AML-193 (cell line): ENCODE measurements at places on chromosomes 4 and X.
A peak's percentile ranks its signal among the peaks of the same experiment; 100 is the strongest.

DNA sequence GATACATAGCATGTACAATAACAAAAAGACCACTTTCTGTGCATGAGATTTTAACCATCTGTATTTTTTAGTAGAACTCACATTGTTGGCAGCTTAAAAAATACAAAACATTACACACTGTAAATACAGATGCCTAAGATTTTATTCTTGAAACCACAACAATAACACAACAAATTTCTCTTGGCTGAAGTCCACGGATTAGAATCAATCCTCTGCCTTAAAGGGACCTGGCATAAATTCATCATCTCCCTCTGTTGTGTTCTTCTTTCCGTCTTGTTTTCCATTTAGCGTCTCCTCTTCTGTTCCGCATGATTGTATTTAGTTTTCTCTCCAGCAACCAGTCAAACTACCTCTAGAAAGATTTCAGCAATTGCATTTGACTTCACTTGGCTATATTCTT is 231.0 kb downstream of the SPOCK3 start:
- DNase-seq = no peak

DNA sequence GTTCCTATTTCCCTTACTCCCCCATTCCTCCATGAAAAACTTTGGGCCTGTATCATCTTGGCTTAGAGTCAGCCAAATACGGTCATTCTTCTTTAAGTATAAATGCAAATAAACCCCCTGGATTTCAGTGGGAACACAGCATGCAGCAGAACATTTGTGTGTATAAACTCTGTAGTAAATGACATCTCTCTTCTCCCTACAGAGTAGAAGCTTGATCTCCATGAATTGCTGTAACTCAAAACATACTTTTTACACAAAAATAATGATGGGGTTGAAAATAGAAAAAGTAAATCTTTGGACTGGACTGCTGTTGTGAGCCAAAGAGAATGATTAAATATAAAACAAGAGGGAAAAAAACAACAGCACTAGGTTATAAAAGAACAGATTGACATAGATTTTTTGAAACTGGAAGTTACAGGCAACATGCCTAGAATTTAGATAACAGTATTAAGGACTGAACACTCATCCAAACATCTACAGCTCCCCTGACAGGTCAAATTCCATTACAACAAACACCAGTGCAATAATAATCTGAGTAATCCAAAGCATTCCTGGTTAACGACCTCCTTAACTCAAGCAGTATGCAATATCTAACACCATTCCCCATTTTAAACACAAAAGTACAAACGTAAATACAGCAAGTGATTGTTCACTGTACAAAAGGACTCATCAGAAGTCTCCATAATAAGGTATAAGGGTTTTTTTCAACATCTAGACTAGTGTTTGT is 30.7 kb downstream of the TSPAN5 start:
- DNase-seq = no peak

GRCh38 chrX:154762537-154763296 is at the start of gene DKC1:
TSS of gene DKC1 (plus strand) at chrX:154762864. CDS start at chrX:154762966, 102 bp downstream.
- peak; percentile 81 for DNase-seq

DNA sequence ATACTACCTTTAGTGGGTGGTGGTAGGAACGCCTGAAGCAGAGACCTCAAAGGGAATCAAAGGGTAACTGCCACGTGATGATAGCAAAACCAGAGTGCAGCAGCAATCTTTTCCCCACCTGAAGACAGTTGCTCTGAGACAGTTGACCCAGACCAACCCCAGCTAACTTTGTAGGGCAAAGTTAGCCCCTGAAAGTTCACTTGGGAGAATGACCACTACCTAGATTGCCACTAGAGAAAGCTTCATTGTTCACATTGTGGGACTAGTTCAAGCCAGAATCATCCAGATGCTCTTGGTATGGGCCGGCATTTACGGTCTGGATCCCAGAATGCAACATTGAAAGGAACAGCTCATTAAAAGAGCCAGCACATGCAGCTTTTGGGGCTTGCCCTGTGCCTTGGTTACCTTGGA is 4.1 kb downstream of the SEPTIN6 start:
- no peak for DNase-seq

- no peak for DNase-seq
Observed at GRCh38 chr4:78818530-78819079, 42.5 kb downstream of the BMP2K start.

GRCh38 chrX:24292353-24292752 is 21.5 kb downstream of the SUPT20HL2 start:
- no peak for DNase-seq

- no peak for DNase-seq
Observed at GRCh38 chr4:2995546-2996265, 32.3 kb downstream of the GRK4 start.

- DNase-seq = no peak
Observed at GRCh38 chrX:20519826-20520225, 253.1 kb upstream of the RPS6KA3 start.

GRCh38 chr4:110540982-110541451 is 65.1 kb downstream of the ENPEP start:
- DNase-seq = no peak

- no peak for DNase-seq
Observed at GRCh38 chrX:144586756-144587155, 660.5 kb upstream of the SPANXN1 start.

- no peak for DNase-seq
Observed at GRCh38 chr4:175824076-175824475, 12.0 kb upstream of the GPM6A start.

GRCh38 chrX:87140800-87141483 is 376.7 kb upstream of the KLHL4 start:
- no peak for DNase-seq

DNA sequence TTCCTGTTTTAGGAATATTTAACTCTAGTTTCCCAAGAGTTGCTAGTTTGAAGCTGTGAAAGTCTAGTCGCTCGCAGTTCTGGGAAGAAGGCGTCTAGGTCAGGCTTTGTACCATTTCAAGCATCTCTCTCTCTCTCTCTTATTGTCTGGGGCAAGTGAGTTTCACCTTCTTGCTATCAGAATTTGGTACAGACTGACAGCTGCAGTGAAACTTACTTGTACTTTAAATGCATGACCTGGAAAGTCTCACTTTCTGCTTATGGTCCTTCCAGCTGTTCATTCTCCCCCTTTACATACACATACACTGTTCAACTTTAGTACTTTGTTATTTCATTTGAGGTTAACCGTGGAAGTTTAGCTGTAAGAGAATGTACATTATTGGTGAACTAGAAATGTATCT is 4.4 kb downstream of the FRMPD4 start:
- DNase-seq = no peak

GRCh38 chr4:41172786-41173185 is 41.6 kb downstream of the APBB2 start:
- DNase-seq = no peak

DNA sequence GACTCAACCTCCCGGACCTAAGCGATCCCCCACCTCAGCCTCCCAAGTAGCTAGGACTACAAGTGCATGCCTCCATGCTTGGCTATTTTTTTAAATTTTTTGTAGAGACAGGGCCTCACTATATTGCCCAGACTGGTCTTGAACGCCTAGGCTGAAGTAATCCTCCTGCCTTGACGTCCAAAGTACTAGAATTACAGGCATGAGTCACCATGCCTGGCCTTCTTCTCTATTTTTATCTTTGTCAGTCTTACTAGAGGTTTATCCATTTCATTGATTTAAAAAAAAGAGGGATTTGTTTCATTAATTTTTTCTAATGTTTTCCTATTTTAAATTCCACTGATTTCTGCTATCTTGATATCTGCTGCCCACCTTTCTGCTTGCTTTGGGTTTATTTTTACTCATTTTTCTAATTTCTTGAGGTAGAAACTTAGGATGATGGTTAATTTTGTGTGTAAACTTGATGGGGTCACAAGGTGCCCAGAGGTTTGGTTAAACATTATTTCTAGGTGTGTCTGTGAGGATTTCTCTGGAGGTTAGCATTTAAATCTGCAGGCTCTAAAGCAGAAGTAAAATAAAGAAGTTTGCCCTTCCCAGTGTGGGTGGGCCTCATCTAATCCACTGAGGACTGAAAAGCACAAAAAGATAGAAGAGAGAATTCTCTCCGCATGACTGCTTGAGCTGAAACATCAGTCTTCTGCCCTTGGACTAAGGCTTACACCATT is 116.2 kb upstream of the DCLK2 start:
- DNase-seq = no peak

- DNase-seq = no peak
Observed at GRCh38 chr4:141027421-141027820, 105.8 kb downstream of the RNF150 start.

DNA sequence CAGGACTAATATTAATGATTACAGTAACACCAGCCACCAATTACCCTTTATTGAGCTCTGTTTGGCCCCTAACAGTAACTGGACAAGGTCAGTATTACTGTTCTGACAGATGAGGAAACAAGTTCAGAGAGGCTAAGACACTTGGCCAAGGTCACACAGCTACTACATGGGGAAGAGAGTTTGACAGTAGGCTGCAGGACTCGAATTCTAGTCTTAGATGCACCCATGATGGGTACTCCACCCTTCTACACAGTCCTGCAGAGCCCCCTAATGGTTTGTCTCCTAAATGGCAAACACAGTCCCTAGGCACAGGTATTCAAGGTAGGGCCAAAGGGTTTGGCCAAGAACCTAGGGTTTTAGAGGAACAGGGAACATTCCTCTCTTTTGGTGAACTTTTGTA is 93.9 kb downstream of the NSUN7 start:
- no peak for DNase-seq

DNA sequence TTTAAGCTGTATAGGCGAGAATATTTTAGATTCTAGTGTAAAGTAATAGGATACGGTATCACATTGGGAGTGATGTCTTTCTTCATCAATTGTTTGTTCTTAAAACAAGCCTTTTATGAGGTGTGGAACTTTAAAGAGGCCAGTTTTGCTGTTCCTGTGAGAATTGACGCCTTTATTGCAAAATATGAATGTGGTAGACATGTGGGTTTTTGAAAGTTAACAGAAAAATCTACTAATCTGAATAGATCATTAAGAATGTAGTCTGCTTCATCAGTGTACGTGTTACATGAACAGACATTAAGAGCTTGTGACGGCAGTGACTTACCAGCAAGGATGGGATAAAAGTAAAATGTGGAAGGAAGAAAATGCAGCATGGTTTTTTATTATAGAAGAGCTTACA is 63.8 kb downstream of the STOX2 start:
- no peak for DNase-seq

DNA sequence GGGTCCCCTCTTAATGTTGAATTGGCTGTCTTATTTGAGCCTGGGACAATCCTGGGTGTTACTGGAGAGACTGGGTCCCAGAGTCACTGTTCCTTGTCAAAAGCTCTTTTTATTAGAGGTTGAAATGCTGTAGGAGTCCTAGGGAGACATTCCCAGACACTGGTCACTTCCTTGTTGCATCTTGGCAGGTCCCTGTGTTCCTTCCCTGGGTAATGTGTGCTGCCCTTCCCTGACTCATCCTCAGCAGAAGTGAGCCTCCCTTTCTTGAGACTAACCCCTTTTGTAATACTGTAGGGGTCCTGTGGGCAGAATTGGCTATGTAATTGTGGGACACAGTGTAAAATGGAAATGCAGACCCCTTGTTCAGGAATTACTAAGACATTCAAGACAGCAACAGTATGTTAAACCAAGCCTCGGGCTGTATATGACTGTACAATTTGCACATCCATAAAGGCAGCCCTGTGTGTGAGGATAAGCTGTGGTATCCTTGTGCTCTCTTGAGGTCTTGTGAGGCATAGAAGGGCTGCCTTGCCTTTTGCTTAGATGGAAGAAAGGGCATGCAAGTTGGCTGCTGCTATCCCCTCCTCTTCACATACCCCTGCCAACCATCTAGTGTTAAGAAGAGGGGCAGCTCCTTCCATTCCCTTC is 53.5 kb downstream of the DCLK2 start:
- no peak for DNase-seq

DNA sequence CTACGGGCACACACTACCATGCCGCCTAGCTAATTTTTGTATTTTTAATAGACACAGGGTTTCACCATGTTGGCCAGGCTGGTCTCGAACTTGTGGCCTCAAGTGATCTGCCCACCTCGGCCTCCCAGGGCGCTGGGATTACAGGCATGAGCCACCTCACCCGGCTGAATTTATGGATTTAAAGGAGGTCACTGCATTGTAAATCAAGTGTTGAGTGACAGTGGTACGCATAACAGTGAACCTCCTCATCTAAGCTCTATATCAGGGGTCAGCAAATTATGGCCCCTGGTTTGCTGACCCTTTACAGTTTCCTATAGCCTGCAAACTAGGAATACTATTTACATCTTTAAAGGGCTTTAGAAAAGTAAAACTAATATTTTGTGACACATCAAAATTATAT is 2.6 kb upstream of the UXT start:
- no peak for DNase-seq

DNA sequence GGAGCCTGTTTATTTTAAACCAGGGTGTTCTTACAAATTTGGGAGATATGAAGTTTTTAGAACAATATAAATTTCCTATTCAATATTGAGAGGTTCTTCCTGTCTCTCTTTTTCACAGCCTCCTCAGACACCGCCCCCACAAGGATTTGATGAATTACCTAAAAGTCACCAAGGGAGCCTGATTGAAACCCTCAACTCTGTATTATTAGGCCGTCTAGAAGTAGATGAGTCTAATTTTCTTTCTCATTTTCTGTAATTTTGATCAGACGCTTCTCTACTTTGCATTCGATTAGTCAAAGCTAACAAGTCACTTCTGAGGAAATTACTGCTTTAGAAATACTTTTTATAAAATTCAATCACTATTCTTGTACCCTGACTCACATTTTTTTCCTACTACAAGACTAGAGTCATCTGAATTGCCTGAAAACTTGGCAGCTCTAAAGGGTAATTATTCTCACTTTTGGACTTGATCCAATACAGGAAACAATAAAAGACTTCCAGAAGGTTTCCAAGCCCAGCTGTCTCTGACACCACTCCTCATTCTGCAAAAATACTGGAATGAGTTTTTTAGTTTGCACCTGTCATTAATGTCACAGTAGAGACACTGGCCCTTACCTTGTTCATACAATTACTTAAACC is 111.2 kb downstream of the ELOVL6 start:
- DNase-seq = no peak

DNA sequence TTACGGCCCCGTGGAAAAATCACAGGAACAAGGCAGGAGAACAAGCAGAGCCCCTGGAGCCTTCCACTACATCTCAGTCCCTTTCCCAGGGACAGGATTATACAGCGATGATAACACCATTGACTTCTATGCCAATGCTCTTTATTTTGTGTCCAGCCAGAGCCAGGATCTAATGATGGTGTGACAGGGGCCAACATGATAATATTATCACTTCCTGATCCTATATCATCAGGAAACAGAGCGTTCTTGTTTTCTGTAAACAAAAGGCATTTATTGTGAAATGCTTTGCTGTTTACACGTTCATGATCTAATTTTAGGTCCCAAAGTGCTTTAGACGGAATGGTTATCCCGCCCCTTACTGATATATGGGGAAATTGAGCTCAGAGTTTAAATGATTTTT is 12.8 kb downstream of the TMPRSS11E start:
- no peak for DNase-seq

GRCh38 chr4:6887591-6888371 is 21.8 kb upstream of the TBC1D14 start:
- DNase-seq = peak; percentile 68

DNA sequence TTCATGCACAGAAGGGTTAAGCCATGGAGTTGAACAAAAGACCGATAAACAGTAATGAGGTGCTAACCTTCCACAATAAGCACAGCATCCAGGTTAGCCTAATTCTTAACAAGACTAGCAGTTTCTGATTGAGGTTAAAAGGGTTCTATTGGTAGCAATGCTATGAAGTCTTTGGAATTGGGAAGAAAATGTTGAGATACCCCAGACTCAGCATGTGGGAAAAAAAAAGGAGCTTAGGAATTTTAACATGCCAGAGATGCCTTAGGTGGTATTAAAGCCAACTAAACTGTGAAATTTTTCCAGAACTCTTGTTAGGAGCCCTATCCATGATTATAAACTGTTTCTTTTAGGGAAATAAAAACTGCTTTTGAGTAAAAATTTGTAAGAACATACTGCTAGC is 391.7 kb downstream of the GABRG1 start:
- no peak for DNase-seq
